ENCODE measurements at places on chromosomes 5 and 9.
A peak's percentile ranks its signal among the peaks of the same experiment; 100 is the strongest.

GRCh38 chr9:116844621-116845020 lies 157.5 kb downstream of the TRIM32 start:
- DNase-seq: no peak

DNA sequence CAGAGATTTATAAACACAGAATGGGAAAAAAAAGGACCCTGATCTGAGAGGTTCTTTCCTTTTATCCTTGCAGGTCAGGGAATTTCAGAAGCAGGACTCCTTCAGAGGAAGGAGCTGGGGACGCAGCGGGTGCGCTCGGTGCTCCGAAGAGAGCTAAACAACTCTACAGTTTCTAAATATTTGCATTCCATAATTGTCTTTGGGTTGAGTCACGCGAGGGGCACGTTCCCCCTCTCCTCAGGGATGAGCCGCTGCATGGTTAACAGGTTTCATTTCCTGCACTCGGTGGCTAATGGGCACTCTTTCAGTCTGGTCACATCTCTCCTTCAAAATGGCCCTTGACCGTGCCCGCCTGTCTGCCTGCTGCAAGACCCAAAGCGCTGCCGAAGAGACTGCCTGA lies 165.0 kb upstream of the HMHB1 start:
- DNase-seq: no peak

- no peak for DNase-seq
These were observed 27.1 kb upstream of the TNIP1 start for GRCh38 chr5:151107738-151108520.

DNA sequence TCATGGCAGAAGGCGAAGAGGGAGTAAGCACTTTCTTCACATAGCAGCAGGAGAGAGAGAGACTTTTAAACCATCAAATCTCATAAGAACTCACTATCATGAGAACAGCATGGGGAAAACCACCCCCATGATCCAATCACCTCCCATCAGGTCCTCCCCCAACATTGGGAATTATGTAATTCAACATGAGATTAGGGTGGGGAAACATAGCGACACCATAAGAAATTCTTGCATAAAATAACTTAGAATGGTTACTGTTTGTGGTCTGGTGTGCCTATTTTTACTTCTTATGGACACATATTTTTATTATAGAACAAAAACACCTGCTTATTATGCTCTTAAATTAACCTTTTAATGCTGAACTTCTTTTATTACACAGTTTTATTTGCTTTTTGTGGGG lies 298.1 kb downstream of the PJA2 start:
- no peak for DNase-seq

DNA sequence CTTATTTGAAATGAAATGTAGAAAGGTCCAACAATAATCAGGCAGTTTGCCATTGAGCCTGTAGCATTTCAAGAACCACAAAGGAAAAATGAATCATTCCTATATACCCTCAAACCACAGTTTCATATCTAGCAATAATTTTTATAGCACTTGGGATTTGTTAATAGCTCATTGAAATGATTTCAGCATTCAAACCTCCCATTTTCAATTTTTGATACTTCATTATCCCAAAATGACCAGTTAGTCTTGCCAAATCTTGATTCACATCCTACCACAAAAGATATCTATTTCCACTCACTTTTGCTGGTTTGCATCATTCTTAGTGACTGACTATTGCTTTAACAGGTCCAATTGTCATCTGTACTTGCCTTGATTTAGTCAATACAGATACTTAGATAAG lies 790.1 kb downstream of the TLE1 start:
- no peak for DNase-seq

DNA sequence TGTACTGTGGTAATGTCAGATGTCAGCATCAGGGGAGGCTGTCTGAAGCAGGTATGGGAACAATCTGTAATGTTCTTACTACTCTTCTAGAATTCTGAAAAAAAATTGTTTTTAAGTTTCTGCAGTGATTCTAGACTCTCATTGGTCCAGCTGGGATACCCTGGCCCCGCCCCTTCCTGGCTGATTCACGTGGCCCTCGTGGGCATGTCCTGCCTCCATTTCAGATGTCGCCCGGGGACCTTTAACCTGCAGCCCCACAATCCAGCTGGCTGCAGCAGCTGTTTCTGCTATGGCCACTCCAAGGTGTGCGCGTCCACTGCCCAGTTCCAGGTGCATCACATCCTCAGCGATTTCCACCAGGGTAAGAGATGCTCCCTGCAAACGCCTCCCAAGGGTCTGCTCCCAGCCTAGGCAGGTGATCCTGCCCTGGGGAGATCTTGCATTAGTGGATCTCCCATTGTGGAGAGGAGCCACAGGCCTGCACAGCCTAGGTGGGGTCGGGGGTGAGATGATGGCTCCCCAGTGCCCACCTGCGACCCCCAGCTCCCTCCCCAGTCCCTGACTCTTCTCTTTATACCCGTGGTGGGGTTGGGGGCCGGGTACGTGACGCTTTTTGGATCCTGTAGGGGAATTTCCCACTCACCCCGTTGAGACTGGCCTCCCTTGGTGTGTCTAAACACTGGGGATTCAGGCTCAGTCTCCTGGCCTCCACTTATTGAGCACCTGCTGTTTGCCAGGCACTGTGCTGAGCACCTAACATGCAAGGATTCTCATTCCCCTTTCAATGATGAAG lies 36.5 kb downstream of the LAMC3 start:
- peak; percentile 30 for DNase-seq

All from common myeloid progenitor, CD34-positive (primary cell).